ENCODE measurements at places on chromosomes 5 and 9.

DNA sequence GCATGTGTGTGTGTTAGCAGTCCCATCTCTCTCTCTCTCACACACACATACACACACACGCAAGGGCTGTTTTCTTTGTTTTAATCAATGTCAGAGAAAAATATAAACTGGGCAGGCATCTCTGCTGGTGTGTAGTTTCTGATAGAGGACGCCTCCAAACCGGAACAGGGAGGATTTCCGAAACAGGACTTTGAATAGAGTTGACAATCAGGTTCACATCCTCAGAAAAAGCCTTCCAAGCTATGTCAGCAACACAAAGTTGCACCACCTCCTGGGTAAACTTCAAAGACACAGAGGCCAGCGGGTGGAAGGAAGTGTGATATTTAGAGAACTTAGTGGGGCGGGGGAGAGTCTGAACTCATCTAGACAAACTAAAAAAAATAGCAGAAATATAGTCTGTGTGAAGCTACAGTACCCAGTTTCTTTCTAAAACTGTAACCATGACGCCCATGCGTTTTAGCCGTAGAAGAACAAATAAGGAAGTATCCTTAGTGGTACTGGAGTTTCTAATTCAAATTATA lies 1.2 kb downstream of the ST8SIA4 start:
- DNase-seq: no peak

DNA sequence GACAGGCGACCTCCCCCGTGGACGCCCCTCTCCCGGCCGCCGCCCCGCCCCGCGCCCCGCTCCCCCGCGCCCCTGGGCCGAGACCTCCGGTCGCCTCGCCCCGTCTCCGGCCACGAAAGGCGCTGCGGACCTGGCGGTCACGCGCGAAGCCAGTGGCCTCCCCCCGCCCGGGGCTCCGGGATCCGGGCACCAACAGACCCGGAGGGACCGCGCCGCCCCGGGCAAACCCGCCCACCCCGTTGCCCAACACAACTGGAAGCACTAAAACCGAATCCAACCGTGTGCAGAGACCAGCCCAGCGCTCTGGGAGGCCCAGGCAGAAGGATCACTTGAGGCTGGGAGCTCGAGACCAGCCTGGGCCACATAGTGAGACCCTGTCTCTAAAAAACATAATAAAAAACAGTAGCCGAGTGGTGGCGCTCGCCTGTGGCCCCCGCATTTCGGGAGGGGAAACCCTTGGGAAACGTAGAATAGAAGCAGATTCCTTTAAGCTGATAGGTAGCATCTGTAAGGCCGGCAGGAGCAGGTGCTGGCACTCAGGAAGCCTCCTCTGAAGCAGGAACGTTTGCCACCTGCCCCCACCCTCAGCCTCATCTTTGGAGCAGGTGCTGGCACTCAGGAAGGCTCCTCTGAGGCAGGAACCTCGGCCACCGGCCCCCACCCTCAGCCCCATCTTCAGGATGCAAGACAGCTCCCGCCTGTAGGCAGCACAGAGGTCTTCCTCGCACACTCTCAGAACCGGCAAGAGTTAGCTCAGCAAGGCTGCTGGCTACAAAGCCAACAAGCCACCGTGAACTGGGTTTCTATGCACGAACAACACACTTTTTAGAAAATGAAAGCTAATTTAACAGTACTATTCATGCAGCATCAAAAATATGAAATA lies 4.6 kb upstream of the SLC9A3 start:
- no peak for DNase-seq

DNA sequence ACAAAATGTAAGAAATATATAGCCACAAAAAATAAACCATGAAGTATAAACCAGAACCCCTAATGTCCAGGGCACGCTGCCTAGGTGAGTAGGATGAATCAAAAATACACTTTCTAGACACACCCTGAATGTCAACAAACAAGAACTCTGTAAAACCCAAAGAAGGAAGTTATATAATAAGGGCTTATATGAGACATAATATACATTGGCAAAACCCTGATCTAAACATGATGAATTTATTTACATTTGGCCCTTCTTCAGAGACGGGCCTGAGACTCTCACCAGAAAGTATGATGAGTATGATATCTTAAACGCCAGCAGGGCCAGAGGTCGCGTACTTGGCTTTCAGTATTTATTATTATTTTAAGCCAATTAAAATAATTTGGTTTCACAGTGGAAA lies 125.1 kb upstream of the FST start:
- no peak for DNase-seq

- no peak for DNase-seq
Measured at GRCh38 chr9:95110921-95111525, 206.5 kb downstream of the FANCC start.

GRCh38 chr9:121820286-121821005 lies 169.0 kb downstream of the DAB2IP start:
- DNase-seq: no peak

DNA sequence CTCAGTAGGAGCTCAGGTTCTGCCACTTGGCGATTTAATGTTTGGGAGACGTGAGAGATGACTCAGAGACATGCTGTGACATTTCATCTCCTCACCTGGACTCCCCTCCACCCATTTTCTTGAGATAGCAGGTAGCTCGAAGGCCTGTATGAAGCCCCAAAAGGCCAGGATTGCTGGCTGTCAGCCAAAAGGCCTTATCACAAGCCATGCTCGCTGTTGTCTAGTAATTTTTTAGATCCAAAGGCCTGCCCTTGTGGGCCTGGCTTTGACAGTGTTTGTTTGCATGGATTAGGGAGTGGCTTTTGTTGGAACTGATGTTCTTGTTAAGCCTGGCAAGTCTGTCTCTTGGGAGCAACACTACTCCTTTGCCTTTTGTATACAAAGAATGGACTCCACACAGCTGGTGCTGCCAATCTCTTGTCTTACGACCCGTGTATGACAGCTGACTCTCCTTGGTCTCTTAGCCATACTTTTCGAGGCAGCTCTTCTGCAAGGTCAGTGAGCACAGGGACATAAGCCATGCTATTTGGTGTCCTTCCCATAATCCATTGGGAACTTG lies 22.7 kb downstream of the CAVIN4 start:
- DNase-seq: no peak

DNA sequence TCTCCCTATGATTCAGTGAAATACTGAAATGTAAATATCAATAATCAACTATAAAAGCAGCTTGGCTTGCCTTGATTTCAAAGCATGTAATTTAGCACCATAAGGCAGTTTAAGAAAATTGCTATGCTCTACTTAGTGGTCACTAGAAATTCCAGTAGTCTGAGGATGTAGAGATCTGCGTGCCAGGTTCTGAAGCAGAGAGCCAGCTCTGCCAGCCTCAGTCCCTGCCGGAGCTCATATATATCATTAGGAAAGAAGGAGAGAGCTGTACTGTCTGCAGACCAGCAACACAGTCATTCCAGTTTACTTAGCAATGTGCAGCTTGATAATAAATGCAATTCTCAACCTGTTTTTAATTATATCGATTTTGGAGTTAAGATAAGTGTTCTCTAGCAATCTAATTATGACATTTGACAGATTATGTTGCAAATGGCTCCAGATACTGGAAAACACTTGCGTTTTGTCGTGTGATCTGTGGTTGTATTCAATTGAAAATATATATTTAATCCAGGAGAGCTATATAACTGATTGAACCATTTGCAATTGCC lies 540.5 kb downstream of the CTNND2 start:
- no peak for DNase-seq

GRCh38 chr9:37719526-37719925 lies 34.1 kb upstream of the TRMT10B start:
- no peak for DNase-seq

- no peak for DNase-seq
Measured at GRCh38 chr5:139698490-139699146, 50.5 kb downstream of the CXXC5 start.

DNA sequence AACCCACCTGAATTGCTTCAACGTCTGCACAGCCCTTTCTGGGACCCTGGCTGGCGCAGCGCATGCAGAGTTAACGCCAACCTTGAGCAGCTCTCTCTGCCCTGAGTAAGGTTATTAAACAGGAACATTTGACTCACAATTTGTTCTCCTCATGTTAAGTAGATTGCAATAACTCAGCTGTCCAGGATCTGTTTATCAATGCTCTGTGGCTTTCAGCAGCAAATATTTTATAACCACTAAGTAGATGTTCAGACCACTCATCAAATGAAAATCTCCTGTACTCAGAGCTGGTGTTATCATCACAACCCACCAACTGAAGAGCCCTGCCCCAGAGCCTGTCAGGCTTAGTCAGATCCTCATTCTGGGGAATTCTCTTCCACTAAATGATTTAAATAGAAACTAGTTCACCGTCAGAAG lies 403.0 kb downstream of the ZNF608 start:
- no peak for DNase-seq

DNA sequence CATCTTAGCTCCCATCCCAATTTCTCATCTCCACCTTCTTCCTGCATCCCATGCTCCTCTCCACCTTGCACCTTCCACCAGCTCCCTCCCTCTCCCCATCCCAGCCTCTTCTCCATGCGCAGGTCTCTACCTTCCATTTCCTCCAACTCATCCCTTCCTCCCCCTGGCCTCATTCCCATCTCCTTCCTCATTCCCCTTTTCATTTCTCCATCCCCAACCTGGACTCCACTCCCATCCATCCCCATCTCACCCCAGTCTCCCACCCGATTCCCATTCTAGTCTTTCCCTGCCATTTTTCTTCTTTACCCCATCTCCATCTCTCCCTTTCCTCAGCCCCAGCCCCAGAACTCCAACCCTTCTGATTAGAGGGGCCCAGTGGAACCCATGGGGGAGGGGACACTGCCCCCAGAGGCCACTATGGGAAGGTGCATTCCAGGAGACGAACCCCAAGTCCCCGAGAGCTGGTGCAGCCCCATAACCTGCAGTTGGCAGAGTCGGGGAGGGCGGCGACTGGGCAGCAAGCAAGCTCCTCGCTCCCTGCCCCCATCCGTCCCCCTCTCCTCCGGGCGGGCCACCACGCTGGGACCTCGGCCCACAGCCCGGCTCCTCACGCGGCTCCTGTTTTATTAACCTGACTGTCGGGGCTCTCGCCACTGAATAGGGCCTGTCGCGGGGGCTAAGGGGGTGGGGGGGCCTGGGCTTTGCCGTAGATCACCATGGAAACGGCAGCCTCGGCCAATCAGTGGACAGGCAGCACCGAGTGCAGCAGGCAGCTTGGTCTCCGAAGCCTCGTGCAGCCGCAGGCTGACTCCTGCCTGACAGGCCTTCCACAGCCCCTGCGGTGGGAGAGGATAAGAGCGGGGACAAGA lies 66.7 kb downstream of the PCDH1 start:
- no peak for DNase-seq

DNA sequence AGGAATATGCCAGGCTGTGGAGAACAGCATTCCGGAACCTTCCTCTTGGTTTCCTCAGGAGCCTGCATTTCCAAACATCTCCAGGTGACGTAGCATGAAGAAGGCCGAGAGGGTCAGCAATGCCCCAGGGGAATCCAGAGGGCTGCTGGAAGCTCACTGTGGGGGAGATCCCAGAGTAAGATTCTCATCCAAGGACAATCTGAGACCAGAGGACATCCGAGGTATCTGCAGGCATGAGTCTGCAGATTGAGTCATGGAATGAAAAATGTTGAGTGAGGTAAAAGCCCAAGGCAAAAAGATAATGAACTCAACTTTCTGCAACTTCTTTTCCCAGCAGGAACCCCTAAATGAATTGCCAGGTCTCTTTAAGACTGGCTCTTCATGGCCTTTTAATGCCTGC lies 73.5 kb downstream of the KIF4B start:
- no peak for DNase-seq

- DNase-seq: no peak
Measured at GRCh38 chr5:74424162-74424868, 216.2 kb downstream of the ENC1 start.

GRCh38 chr9:83405759-83406158 lies 132.4 kb downstream of the FRMD3 start:
- DNase-seq: no peak

DNA sequence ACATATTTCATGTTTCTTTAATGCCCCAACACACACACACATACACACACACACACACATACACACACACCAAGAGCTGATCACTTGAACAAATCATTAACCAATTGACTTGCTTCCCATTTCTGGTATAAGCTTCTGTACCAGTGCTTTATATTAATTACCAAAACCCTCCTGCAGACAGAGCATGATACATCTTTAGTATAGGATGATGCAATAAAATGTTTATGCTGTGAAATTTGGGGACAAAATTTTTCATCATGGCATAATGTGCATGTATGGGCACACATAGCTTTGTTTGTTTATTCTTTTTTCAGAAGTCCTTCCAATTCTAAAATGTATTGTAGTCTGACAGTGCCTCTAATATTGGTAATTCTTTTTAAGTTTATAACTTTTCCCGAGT lies 34.5 kb downstream of the SLC1A3 start:
- DNase-seq: no peak

GRCh38 chr5:96761618-96762017 lies 46.1 kb downstream of the ERAP1 start:
- no peak for DNase-seq

DNA sequence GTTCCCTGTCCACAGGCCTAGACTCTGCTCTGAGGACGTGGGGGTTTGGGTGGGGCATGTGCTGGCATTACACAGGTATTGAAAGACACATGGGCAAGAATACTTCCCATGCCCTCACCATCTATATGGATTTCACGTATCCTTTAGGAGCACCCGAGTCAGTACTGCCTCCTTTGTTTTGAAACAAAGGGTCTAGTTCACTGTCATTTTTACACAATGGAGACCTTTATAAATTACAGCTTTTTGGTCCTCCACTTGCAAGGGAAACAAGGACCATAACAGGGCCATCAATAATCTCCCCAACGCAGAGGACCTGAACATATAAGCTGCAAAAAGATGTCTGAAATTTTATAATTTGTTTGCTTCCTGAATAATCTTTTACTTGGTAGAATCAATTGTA lies 24.9 kb upstream of the CRHBP start:
- no peak for DNase-seq

DNA sequence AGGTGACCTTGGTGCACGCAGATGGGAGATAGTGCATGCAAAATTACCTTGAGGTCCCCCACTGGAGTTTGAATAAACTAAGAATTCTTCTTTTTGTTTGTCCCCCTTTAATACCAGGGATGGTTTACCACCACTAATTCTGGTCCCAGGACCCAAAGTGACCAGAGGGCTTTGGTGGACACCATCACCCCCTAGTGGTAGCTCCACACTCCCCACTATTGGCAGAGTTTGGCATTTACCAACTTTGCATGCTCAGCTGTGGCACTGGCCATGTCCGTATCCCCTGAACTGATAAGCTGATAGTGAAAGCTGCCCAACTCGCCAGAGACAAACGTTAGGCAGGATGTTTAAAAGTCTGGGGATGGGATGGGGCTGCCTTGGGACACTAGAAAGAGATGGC lies 3.3 kb downstream of the ASTN2 start:
- no peak for DNase-seq

GRCh38 chr9:75001719-75002421 lies 26.2 kb downstream of the CARNMT1 start:
- DNase-seq: no peak

DNA sequence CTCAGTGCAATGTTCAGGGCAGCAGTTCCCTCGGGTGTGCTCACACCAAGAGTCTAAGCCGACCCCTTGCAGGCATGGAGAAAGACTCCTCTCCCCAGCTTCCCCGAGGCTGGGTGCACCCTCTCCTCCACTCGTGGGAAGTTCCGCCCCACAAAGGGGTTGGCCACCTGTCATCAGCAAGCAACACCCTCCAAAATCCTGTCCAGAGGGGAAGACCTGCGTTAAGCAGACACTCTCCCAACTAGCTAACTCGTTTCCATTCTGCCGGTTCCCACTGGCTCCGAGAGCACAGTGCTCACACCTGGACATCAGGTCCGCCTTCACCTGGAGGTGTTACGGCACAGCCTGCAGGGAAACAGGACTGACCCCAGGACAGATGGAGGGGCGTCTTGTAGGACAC lies 117.9 kb upstream of the IRX4 start:
- no peak for DNase-seq

GRCh38 chr5:45680950-45681349 lies 15.2 kb downstream of the HCN1 start:
- DNase-seq: no peak
